ENCODE measurements at places on chromosomes 12 and 14.

GRCh38 chr12:92930421-92930820 lies 1.3 kb upstream of the EEA1 start:
- no peak for DNase-seq

DNA sequence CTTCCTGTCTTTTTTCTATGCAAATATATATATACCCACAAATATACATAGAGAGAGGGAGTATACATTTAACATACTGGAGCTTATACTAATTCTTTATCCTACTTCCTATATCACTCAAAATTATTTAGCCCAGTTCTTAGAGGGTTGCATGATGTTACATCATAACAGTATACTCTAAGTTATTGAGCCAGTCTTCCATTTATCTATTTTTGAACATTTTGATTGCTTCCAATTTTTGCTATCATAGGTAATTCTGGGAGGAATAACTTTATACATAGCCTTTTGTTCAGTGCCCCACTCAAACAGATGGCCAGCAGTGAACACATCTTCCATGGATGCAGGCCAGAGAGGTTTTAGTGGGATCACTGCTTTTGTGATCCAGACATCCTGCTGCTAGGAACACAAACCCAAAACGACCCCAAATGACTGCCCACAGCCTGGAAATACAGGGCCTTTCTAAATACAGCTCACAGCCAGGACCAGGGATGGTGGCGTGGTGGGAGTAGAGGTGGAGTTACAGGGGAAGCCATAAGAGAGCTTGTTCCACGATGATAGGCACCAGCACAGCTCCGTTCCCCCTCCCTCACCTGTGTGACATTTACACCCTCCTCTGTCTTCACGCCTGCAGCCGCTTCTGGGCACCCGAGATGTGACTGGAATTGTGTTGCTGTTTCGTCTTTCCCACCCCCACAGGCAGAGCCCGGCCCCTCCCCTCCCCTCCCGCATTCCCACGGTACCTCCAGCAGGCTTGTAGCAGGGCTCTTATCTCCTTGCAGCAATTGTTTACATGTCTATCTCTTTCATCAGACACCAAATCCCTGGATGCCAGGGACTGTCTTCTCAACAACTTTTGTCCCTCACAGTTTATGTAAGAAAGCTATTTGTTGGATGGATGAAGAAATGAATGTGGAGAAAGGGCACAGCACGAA lies 30.7 kb upstream of the HDAC7 start:
- DNase-seq = no peak

- DNase-seq = no peak
Measured at GRCh38 chr14:104556256-104557021, 23.1 kb upstream of the C14orf180 start.

GRCh38 chr12:8917751-8918150 lies 3.4 kb downstream of the PHC1 start:
- DNase-seq = no peak

DNA sequence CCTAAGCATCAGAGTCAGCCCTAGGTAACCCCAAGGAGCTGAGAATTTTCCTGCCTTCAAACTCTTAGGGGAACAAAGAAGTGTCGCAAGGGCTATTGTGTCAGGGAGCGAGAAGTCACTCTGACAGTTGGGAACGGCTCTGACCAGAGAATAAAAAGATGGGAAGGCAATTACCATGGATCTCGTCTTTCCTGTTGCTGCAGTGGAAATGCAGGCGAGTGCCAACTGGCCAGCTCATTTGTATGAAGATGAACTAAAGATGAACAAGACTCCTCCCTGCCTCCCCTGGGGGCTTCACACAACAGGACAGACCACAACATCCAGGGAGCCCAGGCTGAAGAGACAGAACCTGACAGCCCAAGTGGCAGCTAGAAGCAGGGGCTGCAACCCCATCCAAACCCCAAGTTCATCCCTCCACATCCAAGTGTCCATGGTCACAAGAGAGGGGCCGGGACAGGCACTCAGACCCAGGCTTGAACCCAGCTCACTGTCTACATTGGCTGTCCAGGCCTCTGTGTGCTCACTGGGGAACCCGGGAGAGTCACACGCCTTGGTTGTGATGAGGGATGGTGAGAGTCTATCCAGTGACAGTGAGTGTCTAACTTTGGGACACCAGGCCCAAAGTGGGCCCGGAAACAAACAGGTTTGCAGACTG lies 322.4 kb downstream of the BCL11B start:
- DNase-seq = no peak

- DNase-seq = no peak
Measured at GRCh38 chr12:26058818-26059217, 66.0 kb downstream of the BHLHE41 start.

GRCh38 chr14:56138928-56139327 lies 20.7 kb downstream of the PELI2 start:
- DNase-seq = no peak

- DNase-seq = no peak
Measured at GRCh38 chr12:31205054-31205453, 120.9 kb downstream of the SINHCAF start.

GRCh38 chr12:57741844-57742738 lies 2.7 kb upstream of the TSPAN31 start:
- no peak for DNase-seq
